ENCODE measurements at places on chromosomes 2 and 18. TPM values are rescaled to one million over a fixed set of nuclear protein-coding genes. Genes with fewer than 3 reads are reported as not detected.

DNA sequence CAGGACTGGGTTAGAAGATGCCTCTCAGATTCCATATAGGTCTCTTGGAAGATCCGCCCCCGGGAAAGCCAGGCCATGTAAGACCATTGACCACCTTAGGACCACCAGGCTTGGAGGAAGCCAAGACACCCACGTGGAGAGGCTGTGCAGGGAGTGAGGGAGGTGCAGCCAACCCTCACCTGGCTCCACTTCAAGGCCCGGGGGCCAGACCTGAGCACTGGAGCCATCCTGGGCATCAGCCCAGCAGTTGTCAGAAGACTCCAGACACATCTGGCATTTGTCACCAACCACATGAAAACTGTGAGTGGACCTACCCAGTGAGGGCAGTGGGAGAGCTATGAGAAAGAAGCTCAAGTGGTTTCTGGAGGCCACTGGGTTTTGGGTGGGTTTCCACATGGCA lies 214.4 kb downstream of the MYT1L start:
- no peak overlapping the region for H3K27ac ChIP-seq
- DNase-seq = no peak
- no peak overlapping the region for H3K4me3 ChIP-seq
- H3K36me3 ChIP-seq = no peaks in the 10 kb centered on the region

DNA sequence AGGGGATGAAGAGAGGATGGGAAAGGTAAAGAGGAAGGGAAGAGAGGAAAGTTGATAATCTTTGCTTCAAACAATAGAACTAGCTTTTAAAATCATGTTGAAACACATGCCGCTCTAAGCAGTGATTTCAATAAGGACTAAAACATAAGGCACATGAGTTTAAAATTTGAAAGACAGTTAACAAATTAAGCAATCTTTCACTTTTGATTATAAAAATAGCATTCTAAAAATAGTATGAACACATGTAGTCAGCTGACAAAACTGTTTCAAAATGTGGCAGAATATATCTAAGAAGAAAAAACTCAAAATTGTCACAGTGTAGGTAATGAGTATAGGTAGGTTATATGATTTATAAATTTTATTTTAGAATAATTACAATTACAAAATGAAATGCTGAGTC lies 25.3 kb downstream of the PSME4 start:
- no peaks in the 10 kb centered on the region for H3K27me3 ChIP-seq
- peaks cover 43% of the 10 kb centered on the region for H3K36me3 ChIP-seq
- H3K4me3 ChIP-seq = no peak overlapping the region
- H3K27ac ChIP-seq = no peak overlapping the region
- H3K4me1 ChIP-seq = peaks cover 7% of the 10 kb centered on the region

- H3K4me3 ChIP-seq = no peak overlapping the region
- no peaks in the 10 kb centered on the region for H3K4me1 ChIP-seq
- H3K36me3 ChIP-seq = no peaks in the 10 kb centered on the region
- H3K27ac ChIP-seq = no peak overlapping the region
- no peak for DNase-seq
- no peaks in the 10 kb centered on the region for H3K27me3 ChIP-seq
Observed at GRCh38 chr2:164562666-164563065, 58.6 kb downstream of the GRB14 start.

The SPP2 gene
- not detected for total RNA-seq
